ENCODE measurements at places on chromosomes 7 and 10.

DNA sequence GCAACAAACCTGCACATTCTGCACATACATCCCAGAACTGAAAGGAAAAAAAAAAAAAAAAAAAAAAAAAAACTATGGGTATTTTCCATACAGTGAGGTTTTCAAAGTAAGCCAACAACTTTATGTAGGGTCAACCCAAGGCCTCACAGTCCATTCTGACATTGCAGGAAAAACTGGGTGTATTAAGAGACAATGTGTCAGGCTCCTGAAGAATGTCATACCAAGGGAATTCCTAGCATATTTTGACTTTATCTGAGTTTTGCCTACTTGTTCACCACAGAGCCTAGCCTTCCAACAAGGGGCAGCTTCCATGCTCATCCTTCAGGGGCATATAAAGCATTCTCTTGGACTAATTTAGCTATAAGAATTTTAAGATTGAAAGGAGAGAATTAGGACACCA lies 368.9 kb downstream of the PLXDC2 start:
- DNase-seq = peak; percentile 1

- no peak for DNase-seq
Measured at GRCh38 chr7:11194492-11194891, 220.8 kb downstream of the PHF14 start.

DNA sequence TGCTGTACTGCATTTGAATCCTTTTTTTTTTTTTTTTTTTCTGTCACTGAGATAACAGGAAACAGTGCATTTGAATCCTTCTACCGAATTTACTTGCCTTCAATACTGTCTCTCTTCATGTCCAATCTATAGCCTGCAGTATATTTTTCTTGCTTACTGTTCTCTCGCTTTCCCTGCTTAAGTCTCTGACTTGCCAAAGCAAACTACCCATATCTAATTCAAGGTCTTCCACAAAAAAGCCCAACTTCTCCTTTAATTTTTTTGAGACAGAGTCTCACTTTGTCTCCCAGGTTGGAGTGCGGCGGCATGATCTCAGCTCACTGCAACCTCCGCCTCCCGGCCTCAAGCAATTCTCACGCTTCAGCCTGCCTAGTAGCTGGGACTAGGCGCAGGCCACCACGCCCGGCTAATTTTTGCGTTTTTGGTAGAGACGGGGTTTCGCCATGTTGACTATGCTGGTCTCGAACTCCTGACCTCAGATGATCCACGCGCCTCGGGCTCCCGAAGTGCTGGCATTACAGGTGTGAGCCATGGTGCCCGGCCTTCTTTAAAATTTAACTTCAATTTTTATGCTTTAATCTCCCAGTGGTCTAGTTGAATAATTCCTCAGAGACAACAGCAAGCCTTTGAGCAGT lies 882 bp downstream of the PDCD11 start:
- DNase-seq = no peak

DNA sequence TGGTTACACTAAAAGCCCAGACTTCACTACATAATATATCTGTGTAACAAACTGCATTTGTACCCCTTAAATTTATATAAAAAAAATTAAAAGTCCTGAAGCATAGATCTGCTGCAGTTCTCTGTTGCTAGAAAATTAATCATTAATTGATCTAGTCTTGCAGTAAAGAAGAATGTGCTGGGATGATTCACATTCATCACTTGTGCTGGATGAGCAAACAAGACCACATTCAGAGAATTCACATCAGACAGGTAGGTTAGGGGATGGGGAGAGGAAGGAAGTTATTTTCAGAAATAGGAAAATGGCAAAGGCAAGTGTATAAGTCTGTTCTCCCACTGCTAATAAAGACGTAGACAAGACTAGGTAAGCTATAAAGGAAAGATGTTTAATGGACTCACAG lies 1019.0 kb downstream of the KCNMA1 start:
- no peak for DNase-seq

DNA sequence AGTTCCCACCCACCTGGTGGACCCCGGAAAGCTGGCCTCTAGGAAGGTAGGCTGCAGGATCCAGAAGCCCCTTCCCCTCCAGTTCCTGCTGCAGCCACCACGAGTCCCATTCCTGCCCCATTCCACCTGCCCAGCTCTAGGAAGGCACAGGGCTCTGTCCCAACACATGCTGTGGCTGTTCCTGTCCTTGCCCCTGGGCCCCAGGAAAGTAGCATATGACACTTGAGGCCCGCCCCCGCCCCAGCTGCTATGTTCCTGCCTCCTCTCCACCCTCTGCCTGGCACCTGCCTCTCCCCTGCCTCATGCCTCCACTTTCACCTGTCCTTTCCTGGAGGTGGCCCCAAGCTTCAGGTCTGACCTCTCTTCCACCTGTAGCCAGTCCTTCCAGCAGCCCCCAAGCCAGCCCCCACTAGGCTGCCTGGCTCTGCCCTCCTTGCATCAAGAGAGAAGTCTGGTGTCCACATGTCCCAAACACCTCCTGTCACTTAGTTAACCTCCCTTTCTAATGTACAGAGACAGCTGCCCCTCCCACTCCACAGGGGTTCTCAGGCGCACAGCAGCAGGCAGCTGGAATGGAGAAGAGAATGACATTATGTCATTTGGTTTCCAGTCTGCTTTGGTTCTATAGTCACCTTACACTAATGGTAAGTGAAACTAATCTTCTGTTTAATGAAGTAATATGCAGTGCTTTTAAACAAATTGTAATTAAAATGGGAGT lies 22.7 kb downstream of the YKT6 start:
- no peak for DNase-seq

DNA sequence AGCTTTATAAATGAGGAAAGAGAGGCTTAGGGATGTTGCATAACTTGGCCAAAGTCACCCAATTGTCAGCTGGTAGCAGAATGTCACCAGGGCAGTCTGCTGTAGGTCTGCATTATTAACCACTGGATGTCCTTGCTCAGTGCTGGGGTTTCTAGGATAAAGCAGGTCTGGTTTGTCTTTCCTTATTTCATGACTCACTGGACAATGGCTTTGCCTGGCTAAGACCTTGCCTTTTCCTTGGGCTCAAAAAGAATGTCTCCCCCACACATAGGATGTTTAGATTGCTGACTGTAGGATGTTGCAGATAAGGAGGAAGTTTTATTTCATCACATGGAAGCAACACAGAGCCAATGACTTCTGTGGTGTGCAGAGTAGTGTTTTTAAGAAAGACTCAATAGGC lies 29.4 kb downstream of the WDFY4 start:
- no peak for DNase-seq

- DNase-seq = no peak
Measured at GRCh38 chr10:100138921-100139496, 46.8 kb downstream of the ERLIN1 start.
